Activated CD4-positive, alpha-beta T cell treated with anti-CD3 and anti-CD28 coated beads for 48 hours (primary cell): ENCODE measurements at places on chromosomes 6 and 20.

- DNase-seq, result peak; percentile 63
These were observed 474.9 kb upstream of the AGPAT4 start for GRCh38 chr6:161748535-161749416.

- DNase-seq, result no peak
These were observed 1.1 kb downstream of the ZNF165 start for GRCh38 chr6:28081486-28081751.

GRCh38 chr20:22770241-22770800, 185.9 kb upstream of the FOXA2 start:
- no peak for DNase-seq

- no peak for DNase-seq
These were observed 104.2 kb downstream of the PREX1 start for GRCh38 chr20:48723308-48724264.

DNA sequence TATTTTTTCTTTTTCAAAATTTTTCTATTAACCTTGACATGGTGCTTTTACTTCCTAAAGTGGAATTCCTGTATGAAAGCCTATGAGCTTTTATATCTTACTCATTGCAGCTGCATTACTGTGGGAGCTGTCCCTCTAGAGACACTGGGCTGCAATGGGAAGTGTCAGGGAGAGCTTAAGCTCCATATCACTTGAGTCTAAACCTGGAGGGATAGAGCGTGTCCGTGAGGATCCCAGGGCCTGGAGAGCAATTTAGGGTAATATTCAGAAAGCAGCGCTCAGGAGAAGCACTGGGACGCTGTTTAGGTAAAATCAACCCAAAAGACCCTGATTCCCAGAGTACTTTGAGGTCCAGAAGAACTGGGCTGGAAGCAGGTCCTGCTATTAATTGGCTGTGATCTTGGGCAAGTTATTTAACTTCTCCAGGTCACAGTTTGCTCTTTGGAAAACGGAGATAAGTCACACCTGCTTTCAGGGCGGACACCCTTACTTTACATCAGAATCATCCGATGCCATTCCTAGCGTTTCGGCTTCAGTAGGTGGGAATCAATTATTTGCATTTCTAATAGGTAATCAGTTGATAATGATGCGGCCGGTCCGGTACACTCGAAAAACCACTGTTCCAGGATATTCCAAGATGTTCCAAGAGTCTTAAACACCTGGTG, 628 bp upstream of the ERGIC3 start:
- DNase-seq, result no peak

- DNase-seq, result peak; percentile 89
These were observed 7.1 kb downstream of the RBM38 start for GRCh38 chr20:57398231-57398821.
